Gastroesophageal sphincter (tissue), 4 donors: ENCODE measurements at places on chromosomes 6 and 20. TPM values are rescaled to one million over a fixed set of nuclear protein-coding genes. Genes with fewer than 3 reads are reported as not detected.

- no peak for ATAC-seq
Observed at GRCh38 chr6:32839356-32839755, 817 bp upstream of the TAP2 start.

DNA sequence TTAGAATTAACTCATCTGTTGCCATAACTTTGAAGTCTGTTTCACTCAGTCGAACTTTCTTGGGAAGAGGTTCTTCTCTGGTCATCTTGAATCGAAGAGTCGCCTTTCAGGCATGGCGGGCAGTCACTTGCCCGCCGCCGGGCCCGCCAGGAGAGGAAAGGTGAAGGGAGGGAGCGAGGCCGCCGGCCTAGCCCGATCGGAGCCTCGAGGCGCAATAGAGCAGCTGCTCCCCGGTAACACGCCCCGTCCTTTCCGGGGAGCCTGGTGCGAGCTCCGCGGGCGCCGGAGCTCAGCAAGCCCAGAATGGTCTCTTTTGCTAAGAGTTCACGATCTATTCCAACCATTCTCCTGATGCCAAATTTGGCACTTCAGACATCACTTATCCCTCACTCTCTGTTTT is 591.8 kb downstream of the TFAP2B start:
- ATAC-seq: no peak

DNA sequence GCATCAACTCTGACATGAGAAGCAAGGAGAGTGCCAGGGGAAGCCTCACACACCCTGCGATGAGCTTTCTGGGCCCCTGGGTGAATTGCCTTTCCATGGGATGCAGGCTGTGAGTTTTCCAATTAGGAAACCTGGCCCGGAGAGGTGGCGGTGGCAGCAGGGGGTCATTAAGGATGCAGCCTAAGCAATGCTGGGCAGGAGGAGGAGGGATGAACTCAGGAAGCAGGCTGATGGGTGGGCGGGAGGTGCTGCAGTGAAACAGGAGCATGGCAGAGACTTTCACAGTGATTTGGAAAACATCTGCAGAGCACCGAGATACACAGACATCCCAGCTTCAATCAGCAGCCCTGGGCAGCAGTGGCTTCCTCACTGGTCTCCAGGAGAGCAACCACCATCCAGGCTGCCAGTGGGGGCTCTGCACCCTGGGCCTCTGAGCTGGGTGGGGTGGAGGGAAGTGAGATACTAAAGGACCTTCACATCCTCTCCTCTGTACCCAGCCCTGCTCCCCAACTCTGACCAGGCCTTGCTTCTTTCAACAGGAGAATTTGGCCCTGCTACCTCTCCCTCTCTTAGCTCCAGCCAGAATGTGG is 44.9 kb downstream of the LRFN2 start:
- no peak for ATAC-seq

DNA sequence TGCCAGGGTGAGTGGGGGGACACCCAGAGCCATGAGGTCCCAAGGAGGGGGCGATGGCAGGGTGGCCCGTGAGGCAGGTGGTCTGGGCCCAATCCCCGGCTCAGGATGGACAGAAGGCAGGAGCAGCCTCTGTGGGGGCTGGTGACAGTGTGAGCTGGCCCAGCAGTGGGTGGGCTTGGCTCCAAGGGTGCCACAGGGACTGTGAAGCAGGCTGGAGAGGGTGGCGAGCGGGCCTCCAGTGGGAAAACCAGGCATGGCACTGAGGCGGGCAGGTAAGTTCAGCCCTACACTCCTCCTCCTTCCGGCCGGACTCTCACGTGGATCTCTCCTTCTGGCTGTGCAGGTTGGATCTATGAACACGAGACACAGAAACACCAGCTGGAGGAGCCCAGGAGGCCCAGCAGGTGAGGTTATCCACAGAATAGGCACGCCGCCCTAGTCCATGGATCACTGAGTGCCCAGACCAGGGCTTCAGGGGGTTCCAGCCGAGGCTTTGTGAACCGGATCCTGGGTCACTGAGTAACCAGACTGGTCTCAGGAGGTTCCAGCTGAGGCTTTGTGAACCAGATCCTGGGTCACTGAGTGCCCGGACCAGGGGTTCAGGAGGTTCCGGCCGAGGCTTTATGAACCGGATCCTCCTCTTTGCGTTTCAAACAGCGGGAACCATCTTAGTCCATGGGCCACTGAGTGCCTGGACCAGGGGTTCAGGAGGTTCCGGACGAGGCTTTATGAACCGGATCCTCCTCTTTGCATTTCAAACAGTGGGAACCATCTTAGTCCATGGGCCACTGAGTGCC is 76.4 kb upstream of the BHLHE23 start:
- no peak for ATAC-seq

DNA sequence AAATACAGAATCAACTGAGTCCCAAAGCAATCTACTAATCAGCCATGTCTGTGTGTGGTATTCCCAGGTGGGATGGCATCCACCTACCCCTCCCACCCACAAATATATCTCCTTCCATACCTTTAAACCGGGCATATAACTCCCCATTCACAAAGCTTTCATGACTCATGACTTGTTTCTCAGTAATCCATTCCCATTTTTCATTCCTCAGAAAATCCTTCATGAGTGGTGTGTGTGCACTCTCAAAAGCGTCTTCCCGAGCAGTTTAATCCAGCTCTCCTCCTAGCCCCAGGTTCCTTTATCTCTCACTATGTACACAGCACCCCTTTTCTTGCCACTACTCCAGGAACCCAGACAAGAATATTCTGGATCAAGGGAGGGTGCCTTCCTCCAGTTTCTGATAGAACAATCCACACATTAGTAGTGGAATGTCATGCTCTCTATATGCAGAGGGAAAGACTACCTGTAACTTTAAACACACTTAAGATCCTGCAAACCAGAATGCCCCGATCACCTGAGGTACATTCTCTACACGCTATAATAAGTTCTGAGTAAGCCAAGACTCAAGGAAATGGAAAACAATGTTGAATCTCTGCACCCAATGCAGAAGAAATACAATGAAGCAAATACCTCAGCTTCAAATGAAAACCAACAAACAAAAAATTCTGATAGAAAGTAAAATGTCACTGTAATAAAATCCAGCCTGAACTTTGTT is 55.7 kb upstream of the IPCEF1 start:
- ATAC-seq: no peak

DNA sequence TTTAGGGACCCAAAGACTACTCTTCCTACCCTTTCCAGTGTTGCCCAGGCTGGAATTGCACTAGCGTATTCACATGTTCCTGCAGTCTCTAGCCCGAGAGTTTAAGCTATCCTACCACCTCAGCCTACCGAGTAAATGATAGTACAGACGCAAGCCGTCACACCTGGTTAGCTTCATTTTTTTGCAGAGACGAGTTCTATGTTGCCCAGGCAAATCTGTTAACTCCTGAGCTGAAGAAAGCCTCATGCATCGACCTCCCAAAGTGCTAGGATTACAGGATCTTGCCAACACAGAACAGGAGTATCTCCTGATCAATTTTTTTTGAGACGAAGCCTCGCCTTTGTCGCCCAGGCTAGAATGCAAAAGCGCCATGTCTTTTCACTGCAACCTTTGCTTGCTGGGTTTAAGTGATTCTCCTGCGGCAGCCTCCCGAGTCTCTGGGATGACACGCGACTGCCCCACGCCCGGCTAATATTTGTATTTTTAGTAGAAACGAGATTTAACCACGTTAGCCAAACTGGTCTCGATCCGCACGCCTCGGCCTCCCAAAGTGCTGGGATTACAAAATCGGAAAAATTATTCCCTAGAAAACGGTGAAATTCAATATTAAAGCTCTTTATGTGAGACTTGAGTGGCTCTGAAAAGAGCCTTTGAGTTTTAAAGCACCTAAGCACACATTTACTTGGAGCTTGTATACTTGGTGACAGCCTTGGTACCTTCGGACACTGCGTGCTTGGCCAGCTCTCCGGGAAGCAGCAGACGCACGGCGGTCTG is 128.5 kb downstream of the HFE start:
- ATAC-seq: peak; percentile 43

GRCh38 chr20:58719258-58719657 is 26.7 kb downstream of the NPEPL1 start:
- ATAC-seq: no peak

DNA sequence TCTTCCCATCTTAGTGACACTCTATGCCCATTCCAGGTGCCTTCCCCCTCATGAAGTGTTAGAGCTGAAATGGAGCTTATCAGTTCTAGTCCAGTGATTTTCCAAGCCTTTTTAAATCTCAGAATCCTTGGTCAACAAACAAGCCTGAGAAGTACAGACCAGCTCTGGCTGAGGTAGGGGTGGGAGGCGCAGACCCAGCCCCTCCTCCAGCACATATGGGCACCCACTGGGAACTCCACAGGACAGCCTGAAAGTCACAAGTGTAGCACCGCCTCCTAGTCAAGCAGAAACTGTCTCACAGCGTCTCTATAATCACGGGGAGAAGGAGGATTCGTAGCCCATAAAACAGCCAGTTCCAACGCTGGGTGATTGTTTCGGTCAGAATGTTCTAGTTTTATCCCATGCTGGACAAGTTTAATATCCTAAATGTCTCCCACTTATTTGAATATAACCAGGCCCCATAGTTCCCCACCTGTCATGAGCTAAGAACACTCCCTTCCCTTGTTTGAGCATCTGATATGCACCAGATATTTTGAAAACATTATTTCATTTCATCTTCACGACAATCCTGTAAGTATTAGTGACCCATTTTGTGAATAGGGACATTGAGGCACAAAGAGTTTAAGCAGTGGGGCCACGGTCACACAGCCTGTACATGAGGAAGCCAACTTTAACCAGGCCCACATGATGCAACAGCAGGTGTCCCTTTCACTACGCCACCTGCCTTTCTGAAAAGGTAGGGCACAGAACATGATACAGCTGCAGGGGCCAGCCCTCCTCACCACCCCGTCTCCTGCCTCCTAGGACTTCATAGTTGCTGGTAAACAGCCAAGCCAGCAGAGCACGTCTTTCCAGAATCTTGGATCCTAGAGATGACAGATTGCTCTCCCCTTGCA is 40.1 kb downstream of the TRAF3IP2 start:
- ATAC-seq: no peak

- ATAC-seq: peak; percentile 73
Observed at GRCh38 chr20:50478162-50478990, 31.8 kb upstream of the PTPN1 start.

DNA sequence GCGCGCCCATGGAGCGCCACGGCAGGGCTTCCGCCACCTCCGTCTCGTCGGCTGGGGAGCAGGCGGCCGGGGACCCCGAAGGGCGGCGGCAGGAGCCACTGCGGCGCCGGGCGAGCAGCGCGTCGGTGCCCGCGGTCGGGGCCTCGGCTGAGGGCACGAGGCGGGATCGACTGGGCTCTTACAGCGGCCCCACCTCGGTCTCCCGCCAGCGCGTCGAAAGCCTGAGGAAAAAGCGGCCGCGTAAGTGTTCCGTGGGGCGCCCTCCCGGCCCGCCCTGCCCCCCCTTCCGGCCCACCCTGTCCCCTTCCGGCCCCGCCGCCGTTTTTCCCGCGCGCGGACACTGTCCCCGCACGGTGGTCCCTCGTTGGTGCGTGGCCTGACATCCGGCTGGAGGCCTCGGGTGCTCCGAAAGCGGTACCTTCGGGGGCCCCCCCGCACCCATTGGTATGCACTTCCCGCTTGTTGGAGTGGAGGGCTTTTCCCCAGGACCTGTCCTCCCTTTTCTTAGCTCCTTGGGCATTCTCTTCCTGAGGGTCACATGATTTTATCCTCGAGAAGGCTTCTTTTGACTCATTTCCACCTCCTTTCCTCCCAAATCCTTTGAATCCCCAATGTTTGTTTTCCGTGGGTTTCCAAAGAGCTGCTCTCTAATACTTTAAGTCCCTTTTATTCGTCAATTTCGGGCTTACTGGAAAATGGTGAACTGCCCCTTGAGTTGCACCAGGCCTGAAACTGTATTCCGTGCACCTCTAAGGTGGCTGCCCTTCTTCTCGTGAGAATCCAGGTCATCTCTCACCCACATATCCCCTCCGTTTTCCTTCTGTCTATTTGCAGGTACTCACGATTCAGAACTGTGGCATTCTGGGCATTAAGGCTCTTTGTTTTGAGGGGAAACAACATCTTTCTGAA is 556 bp downstream of the PANK2 start:
- peak; percentile 10 for ATAC-seq

DNA sequence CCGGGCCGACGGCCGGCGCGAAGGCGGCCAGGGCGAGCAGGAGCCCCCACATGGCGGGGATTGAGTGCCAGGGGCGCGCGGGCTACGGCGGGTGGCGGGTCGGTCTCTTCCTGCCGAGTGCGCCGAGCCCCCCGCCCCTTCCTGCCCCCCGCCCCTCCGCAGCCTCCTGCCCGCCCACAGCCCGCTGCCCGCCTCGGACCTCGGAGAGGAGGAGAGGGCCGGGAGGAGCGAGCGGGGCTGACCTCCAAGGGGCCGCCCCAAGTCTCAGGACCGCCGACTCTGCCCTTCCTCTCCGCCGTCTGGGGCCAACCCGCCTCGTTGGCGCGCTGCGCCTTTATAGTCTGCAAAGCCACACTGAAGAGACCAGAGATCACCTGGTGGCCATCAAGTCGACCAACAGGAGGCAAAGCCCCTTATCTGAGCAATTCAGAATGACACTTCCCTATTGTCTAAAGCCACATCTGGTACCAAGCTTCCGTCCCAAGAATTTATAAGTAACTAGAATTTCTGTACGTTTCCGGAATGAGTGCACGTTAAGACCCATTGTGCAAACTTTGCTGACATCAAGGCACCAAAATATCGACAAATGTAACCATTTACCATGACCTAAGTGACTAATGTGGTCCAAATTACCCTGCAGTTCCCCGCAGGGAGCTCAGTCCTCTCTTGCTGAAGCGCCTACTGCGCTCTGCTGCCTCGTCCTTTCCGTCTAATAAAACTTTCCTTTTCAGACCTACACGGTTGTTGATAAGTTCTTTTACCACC is at the start of gene CPXM1:
Gene CPXM1 (minus strand): TSS at position 107 of the 765 bp plus-strand sequence. CDS start 55 bp downstream, at position 52.
- ATAC-seq: no peak

- no peak for ATAC-seq
Observed at GRCh38 chr6:3326184-3326971, 67.6 kb downstream of the PSMG4 start.

GRCh38 chr6:91695221-91695620 is 1108.3 kb upstream of the MAP3K7 start:
- ATAC-seq: no peak

DNA sequence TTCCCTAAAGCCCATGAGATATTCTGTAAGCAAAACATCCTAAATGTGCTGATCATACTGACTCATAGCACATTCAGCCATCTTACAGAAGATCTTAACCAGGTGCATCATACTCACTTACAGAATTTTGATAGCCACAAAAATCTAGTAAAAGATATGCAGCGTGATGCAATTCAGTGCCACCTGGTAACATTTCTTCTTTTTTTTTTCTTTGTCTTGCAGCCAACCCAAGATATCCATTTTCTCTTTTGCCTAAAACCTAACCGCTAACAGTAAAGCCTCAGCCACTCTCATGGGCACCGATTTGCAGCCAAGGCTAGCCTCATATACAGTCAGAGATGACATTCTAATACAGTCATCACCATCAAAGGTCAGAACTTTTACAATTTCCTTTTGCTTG is 293.3 kb downstream of the HACE1 start:
- ATAC-seq: no peak

- ATAC-seq: no peak
Observed at GRCh38 chr20:16819483-16819882, 71.3 kb downstream of the OTOR start.

- no peak for ATAC-seq
Observed at GRCh38 chr20:45893831-45894230, 2.7 kb downstream of the CTSA start.

Gene TIAM2
- total RNA-seq: 14.3 TPM

Gene NOP56
- 108 TPM for total RNA-seq

Gene CEP85L
- 21.2 TPM for total RNA-seq

Gene HLA-G
- not detected for total RNA-seq

Gene RSPO4
- total RNA-seq: 0.47 TPM

Gene NKX2-4
- not detected for total RNA-seq

Gene IL17F
- total RNA-seq: not detected

Gene PLCG1
- total RNA-seq: 173 TPM

Gene SYCP2L
- 0.78 TPM for total RNA-seq
